ENCODE measurements at places on chromosomes 1 and 21. TPM values are rescaled to one million over a fixed set of nuclear protein-coding genes. Genes with fewer than 3 reads are reported as not detected.
A peak's percentile ranks its signal among the peaks of the same experiment; 100 is the strongest.

Gene ARPC5
- 83.9 TPM for total RNA-seq

DNA sequence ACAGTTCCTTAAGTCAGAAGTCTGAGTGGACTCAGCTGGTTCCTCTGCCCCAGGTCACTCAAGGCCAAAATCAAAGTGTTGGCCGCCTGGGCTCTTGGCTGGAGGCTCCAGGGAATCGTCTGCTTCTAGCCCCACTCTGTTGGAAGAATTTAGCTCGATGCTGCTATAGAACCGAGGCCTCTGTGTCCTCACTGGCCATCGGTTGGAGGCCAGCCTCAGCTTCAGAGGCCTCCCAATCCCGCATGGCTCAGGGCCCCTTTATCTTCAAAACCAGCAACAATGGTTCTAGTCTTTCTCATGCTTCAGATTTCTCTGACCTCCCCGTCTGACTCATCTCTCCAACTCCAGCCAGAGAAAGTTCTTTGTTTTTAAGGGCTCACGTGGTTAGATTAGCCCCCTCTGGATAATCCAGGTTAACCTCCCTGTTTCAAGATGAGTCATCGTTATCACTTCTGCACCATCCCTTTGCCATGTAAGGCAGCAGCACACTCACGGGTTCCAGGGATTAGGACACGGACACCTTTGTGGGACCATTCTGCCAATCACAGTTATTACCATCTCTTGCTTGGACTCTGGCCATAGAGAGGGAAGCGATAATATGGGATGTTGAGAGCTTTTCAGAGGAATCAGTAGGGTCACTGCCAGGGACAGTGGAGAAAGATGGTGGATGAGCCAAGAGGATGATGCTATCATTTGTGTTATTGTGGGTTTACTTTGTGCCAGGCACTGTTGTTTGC lies 13.6 kb downstream of the FHAD1 start:
- H3K4me1 ChIP-seq = no peaks in the 10 kb centered on the region
- no peak for DNase-seq
- H3K4me3 ChIP-seq = no peak overlapping the region
- H3K27me3 ChIP-seq = no peaks in the 10 kb centered on the region

- no peak overlapping the region for H3K4me3 ChIP-seq
- no peaks in the 10 kb centered on the region for H3K36me3 ChIP-seq
- no peak for DNase-seq
- H3K4me1 ChIP-seq = peaks cover 50% of the 10 kb centered on the region
- no peaks in the 10 kb centered on the region for H3K27me3 ChIP-seq
Observed at GRCh38 chr1:41823471-41823870, 95.3 kb downstream of the HIVEP3 start.

- no peaks in the 10 kb centered on the region for H3K4me1 ChIP-seq
- H3K27ac ChIP-seq = no peak overlapping the region
- H3K27me3 ChIP-seq = no peaks in the 10 kb centered on the region
Observed at GRCh38 chr1:86448670-86449069, 20.1 kb upstream of the CLCA1 start.

DNA sequence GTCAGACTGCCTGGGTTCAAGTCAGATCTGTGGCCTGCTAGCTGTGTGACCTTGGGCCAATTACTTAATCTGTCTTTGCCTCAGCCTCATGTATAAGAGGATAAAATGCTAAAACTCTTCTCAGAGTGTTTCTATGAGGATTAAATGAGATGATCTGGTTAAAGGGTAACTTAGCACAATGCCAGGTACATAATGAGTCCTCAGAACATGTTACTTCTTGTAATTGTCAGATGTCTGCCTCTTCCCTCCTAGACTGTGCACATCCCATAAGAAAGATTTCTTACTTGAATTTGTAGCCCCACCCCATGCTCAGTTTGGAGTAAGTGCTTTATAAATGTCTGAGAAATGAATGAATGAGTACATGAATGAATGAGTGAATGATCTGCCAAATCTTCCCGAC lies 34.6 kb upstream of the HIVEP3 start:
- no peak overlapping the region for H3K27ac ChIP-seq
- H3K4me1 ChIP-seq = peaks cover 6% of the 10 kb centered on the region
- no peak for DNase-seq
- no peaks in the 10 kb centered on the region for H3K36me3 ChIP-seq
- H3K4me3 ChIP-seq = no peak overlapping the region

DNA sequence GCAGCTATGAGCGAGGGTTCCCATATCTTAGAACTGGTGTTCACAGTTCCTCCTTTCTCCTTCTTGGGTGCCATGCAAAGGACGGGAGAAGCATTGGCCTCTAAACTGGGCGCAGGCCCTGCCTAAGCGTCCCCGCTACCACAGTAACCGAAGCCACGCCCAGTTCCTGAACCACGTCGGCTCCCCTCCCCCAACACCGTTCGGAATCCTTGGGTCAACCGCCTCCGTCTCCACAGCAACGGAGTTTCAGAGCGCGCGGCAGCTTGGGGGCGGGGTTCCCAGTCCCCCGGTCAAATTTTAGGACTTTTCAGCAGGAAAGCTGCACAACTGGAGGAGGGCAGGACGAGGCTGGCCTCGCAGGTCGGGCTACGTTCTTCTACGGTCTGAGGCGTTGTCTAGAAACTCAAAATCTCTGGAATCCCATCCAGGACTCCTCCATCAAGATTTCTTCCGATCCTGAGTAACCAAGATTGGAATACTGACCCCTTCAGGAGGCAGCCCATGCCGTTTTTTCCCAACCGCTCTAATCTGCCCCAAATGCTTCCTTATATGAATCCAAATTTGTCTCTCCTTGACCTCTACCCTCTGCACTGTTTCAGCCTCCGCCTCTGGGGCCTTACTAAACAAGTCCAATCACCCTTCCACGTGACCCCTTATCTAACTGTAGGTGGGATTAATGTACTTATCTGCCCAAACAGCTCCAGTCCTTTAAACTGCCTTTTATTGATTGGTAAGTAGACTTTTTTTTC lies at the start of gene SPAG17:
TSS of gene SPAG17 (minus strand) at position 145 of the 749 bp plus-strand sequence. CDS start at position 74, 71 bp downstream.
- no peaks in the 10 kb centered on the region for H3K36me3 ChIP-seq
- H3K27me3 ChIP-seq = no peaks in the 10 kb centered on the region
- DNase-seq = peak; percentile 47
- H3K4me3 ChIP-seq = no peak within 1 kb of the TSS

DNA sequence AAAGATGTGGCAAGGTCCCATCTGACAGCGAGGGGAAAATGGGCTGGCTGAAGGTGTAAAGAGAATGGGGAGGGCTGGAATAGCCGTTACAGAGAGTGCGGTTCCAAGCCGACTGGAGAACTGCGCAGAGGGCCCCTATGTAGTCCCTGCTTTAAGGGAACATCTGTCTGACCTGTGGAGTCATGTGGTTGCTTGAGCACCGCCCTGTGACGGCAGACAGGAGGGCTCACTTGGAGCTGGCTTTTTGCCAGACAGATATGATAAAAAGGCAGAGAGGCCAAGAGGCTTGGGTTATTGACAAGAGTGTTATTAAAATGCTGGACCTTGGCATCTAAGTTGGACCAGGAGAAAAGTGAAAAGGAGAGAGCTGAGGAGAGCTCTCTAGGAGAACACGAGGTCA lies 5.9 kb upstream of the PTPRF start:
- peaks cover 5% of the 10 kb centered on the region for H3K27me3 ChIP-seq
- no peaks in the 10 kb centered on the region for H3K36me3 ChIP-seq
- H3K4me1 ChIP-seq = no peaks in the 10 kb centered on the region
- DNase-seq = no peak
- no peak overlapping the region for H3K4me3 ChIP-seq
- no peak overlapping the region for H3K27ac ChIP-seq

DNA sequence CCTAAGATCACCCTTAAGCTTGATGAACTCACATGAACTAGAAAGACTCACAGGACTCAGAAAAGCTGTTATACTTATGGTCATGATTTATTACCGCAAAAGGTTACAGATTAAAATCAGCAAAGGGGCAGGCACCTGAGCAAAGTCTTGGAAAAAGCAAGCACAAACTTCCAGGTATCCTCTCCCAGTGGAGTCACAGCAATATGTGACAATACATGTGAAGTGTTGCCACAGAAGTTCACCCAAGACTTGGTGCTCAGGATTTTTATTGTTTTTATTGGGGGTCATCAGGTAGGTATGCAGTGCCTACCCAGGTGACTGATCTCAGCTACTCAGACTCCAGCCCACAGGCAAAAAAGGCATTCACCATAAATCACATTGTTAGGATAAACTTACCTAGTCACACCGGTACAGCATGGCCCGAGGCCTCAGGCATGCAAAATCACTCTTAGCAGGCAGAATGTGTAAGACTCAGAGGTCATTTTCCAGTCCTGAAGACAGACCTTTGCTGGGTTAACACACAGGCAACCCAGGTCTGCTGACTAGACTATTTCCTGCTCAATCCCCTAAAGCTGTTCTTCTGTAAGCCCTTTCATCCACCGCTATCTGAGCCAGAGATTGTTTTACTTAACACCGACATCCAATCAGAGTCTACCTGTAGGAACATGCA lies 55.6 kb downstream of the SSX2IP start:
- H3K27me3 ChIP-seq = no peaks in the 10 kb centered on the region
- no peaks in the 10 kb centered on the region for H3K36me3 ChIP-seq

- no peaks in the 10 kb centered on the region for H3K36me3 ChIP-seq
- H3K27me3 ChIP-seq = no peaks in the 10 kb centered on the region
- no peaks in the 10 kb centered on the region for H3K4me1 ChIP-seq
- H3K4me3 ChIP-seq = no peak overlapping the region
Observed at GRCh38 chr1:45430490-45430889, 60.5 kb downstream of the TESK2 start.

Data from tibial nerve (tissue), 4 donors.